ENCODE measurements at places on chromosomes 2 and 18.

- no peak for DNase-seq
These were observed 40.2 kb upstream of the EGR4 start for GRCh38 chr2:73333564-73333963.

DNA sequence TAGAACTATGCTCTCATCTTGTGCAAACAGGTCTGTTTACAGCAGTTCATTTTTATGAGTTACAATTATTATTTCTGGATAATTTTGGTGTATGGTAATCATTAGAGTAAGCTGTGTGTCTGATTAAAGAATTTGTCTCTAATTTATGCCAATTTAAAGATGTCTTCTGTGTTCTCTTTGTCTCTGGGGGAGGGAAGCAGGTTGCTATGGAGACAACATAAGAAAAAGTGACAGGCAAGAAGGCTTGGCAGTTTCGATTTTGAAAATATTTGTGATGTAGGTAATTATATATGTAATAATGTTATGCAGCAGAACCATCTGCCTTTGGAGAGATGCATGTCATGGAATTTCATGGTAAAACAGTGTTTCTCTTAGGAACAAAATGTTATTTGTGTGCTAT is 78.2 kb downstream of the SH3RF3 start:
- DNase-seq, result no peak

DNA sequence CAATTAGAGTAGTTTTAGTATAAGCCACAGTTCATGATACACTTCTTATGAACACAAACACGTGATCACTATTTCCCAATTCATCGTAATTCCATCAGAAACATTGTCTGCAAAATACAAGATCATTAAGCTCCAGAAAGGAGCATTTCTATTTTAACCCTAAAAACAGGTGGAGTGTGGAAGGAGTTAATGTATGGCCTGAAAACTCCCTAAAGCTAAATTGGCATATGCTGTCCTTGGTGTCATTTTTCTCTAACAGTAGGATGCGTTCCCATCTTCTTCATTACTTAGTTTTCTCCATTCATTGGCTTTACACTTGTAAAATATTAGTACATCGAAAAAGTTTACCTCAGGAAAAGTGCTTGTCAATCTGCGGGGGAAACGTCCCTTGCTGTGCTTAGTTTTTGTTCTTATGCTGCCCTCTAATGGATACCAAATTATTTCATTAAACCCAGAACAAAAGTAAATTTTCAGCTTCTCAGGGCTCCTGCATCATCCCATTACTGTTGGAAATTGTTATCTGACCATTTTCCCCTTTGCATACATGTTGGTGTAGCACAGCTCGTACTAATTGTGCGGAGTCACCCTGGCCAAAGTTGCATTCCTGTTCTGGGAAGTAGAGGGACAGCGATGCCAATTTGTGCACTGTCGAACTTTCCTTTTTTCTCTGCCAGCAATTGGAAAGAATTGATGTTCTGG is 153.4 kb downstream of the GPD2 start:
- peak; percentile 50 for DNase-seq

DNA sequence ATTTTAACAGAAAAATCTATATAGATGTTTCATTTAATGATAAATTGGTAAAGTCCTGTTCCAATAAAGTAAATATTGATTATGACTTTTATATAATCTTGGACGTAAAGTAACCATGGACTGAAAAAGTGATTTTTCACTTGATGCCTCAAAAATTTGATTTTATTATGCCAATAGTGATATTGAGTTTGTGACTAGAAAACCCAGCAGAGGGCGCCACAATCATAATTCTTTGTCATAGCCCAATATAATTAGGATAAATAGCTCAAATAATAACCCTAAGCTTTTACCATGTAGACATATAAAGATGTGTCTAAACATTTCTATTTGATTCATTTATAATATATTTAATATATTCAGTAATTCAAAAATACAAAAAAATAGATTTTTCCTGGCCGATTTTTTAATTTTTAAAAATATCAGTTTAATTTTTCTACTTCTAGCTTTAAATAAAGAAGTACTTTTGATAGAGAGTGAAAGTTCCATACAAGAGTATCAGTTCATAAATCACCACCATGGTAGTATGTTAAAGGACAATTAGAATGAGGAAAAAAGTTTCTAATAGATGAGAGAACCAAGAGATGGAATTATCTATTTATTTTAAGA is 30.7 kb downstream of the CAMKMT start:
- DNase-seq, result peak; percentile 39

GRCh38 chr2:795531-796041 is 118.4 kb upstream of the TMEM18 start:
- DNase-seq, result no peak

DNA sequence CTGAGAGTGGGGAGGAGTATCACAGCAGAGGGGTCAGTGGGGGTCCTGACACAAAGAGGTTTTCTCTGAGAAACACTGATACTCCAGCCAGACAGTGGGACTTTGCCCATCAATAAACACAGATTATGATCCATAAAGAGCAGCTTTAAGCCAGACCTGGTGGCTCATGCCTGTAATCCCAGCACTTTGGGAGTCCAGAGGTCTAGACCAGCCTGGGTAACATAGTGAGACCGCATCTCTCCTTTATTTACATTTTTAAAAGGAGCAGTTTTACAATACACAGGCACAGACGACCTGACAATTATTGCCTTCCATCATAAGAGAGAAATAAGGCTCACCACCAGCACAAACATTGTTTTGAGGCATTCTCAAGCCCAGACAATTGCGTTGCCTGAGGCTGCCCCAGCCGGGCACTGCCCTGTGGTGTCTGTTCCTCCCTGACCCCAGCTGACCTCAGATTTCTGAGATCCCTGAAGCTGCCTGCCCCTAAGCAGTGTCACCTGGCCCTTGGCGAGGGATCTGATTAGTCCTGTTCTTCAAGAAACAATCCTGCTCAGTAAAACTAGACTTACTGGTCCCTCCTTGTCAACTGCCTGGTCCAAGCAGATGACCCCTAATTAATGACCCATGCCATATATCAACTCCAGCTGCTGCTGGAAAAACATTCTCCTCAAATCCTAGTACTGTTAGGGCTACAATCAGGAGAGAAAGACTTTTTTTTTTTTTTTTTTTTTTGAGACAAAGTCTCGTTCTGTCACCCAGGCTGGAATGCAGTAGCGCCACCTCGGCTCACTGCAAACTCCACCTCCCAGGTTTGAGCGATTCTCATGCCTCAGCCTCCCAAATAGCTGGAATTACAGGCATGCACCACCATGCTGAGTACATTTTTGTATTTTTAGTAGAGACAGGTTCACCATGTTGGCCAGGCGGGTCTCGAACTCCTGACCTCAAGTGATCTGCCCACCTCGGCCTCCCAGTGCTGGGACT is 59.4 kb upstream of the SOS1 start:
- DNase-seq, result no peak

Data from M059J (cell line).